ENCODE measurements at places on chromosomes 4 and X.
A peak's percentile ranks its signal among the peaks of the same experiment; 100 is the strongest.

- no peak for DNase-seq
Measured at GRCh38 chr4:154425514-154425913, 66.1 kb downstream of the DCHS2 start.

GRCh38 chr4:119655111-119655837 lies 26.7 kb upstream of the PDE5A start:
- no peak for DNase-seq

DNA sequence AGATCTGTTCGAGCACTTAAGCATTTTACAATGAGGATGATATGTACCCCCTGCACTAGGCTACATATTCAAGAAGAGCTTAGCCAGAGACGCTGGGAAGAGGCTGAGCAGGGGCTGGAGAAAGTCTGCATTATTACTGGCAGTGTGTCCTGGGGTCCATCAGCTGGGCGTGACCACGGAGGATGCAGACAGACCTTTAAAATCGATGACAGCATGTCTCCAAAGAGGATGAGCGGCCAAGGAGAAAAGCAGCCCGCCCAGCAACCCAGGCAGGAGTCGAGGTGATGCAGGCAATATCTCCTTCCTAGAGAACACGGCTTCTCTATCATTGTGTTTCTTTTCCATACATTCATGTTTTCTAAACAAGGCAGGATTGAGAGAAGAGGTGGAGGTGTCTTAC lies 300.7 kb downstream of the USP46 start:
- DNase-seq, result no peak

DNA sequence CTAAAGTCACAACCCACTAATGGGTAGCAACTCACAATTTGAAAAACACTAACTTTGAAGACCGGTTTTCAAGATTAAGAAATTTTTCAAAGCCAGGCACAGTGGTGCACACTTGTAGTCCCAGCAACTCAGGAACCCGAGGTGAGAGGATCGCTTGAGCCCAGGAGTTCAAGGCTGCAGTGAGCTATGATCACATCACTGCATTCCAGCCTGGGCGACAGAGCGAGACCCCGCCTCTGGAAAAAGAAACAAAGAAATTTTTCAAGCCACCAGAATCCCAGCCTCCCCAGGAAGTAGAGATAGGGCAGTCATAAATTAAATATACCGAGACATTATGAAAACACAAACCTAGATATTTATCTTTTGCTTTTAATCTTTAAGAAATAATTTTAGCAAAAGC lies 13.0 kb downstream of the SMARCA1 start:
- DNase-seq, result no peak

- no peak for DNase-seq
Measured at GRCh38 chr4:80407246-80407645, 71.7 kb downstream of the CFAP299 start.

DNA sequence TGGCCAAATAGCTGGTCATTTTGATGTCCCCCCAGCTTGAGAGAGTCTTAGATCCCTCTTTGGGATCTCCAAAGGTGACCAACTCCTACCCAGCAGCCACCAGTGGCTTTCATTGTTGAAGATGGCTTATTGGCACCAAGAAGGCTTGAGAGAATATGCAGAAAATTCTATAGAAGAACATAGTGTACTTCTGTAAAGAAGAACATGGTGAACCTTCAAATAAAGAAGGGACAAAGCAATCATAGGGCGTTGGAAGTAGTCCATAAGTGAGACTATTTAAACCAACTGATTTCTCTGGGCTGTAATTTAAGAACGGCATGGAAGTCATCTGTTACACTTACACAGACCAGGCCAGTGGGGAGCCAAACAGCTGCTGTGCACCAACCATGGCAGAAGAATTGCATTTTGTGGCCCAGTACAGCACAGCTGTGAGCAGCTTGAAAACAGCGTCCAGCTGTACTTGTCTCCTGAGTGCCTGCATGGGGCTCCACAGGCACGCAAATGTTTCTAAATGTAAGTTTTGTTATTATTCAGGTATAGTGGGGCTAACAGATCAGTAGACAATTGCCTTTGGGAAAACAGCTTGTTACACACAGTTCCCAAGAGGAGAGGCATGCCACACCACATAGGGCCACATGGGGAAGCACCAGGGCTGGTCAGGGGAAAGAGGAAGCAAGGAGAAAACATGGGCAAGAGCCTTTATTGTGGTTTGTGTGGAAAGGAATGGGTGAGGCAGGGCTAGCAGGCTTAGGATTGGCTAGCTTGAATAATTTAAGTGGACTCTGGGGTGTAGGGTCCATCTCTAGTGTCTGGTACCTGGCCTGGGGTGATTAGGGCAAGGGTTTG lies 125.0 kb downstream of the ARHGAP6 start:
- no peak for DNase-seq

DNA sequence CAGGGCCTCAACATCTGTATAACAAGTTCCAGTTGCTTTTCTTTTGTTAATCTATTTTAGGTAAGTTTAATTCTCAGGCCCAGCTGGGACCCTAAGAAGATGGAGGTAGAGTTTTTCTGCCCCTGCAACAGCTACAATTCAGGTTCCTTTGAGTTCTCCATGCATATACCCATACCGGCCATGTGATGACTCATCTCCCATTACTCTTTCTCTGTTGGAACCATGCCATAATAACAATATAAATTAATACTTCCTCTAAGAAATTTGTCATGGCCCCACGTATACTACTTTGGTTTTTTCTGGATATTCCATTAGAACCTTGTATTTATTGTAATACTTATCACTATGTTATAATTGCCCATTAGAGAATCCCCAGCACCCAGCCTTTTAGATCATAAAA lies 1.3 kb upstream of the INTU start:
- no peak for DNase-seq

- DNase-seq, result no peak
Measured at GRCh38 chrX:19630776-19631707, 115.7 kb upstream of the MAP3K15 start.

DNA sequence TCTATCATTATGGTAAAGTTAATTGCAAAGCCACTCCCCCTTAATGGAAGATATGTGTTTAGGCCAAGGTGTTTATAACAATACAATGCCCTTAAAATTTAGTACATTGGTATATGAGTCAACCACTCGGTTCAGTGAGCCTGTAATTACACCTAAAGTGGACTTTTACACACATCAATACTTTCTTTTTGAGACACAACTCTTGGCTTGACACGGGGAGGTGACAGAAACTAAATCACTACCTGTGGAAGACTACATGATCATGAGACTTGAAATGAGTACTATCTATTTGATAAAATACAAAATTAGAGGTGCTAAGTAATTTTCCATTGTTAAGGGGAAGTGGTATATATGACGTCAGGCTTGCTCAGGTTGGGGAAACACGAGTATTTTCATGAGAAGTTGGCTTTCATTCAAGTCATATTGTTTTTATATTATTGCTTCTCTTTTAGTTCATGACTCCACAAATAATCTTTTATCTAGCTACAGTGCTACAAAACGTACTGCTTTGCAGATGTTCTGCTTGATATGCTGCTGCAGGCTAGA lies 918.3 kb downstream of the ARAP2 start:
- DNase-seq, result no peak

GRCh38 chrX:18964901-18965300 lies 19.0 kb downstream of the PHKA2 start:
- no peak for DNase-seq

- DNase-seq, result no peak
Measured at GRCh38 chr4:41232856-41233255, 18.5 kb upstream of the APBB2 start.

GRCh38 chrX:68807818-68808217 lies 21.0 kb upstream of the EFNB1 start:
- DNase-seq, result peak; percentile 1

DNA sequence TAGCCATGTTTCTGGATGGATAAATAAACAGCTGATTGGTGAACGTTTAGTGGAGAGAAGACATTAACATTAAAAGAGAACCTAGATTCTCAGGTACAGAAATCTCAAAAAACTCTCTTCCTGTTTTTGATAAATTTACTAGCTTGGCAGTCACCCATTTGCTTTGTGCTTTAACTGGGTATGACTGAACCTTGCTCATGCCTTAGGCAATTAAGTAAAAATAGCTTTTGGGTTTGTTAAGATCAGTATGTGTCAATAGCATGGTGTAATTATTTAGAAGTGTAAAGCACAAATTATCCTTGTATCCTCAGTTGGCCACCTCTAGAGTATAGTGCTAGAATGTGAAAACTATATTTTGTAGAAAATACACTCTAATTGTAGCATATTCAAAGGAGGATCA lies 200.0 kb downstream of the CFAP299 start:
- no peak for DNase-seq

- DNase-seq, result no peak
Measured at GRCh38 chr4:93731456-93731855, 97.1 kb upstream of the ATOH1 start.

DNA sequence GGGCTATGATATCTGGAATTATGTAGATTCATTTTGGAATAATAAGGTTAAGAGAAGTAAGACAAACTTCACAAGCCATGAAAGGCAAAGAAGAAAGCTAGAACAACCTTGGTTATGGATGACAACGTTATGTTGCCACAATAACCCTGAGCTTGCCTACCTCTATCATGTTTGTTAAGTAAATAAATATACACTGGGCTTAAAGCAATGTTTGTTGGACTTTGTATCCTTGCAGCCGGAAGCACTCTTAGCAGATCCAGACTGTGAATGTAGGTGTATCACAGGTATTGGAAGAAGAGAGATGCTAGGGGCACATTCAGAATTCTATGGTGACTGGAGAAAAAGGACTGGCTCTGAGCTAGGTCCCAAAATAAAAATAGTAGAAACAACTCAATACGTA lies 214.4 kb downstream of the HS3ST1 start:
- DNase-seq, result no peak

- DNase-seq, result no peak
Measured at GRCh38 chr4:173537613-173538147, 7.7 kb upstream of the HAND2 start.

GRCh38 chr4:8922481-8922880 lies 50.8 kb upstream of the HMX1 start:
- DNase-seq, result no peak

DNA sequence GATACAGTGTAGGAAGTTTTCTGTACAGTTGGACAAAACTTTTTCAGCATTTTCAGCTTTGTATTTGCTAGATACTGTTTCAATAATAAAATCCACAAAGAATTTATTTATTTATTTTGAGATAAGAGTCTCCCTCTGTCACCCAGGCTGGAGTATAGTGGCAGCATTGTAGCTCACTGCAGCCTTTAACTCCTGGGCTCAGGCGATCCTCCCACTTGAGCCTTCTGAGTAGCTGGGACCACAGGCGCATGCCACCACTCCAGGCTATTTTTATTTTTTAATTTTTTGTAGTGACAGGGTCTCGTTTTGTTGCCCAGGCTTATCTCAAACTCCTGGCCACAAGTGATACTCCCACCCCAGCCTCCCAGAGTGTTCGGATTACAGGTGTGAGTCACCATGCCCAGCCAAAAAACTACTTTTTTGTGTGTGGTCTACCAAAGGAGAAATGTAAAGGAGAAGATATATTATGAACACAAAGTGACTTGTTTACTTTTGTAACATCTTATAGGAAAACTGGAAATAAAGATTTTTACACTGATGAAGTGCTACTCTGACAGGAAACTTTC lies 13.0 kb upstream of the SOWAHD start:
- DNase-seq, result no peak

DNA sequence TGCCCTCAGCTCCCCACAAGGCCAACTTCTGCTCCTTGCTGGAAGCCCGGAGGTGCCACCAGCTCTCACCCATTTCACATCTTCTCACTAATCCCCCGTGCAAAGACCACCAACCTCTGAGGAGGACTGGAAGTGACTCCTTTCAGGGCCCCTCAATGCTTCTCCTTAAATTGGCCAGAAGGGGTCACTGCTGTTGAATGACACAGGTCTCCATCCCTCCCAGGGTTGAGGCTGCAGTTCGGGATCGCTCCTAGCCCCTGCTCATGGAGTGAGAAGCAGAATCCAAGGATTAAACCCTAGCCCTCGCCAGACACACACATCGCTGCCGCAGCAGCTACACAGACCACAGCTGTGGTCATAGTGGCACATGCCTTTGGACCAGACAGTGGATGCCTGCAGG lies 279.5 kb upstream of the TAPT1 start:
- DNase-seq, result no peak

- no peak for DNase-seq
Measured at GRCh38 chr4:139887376-139887802, 221.8 kb downstream of the MGST2 start.

GRCh38 chrX:5965406-5965805 lies 263.3 kb downstream of the NLGN4X start:
- DNase-seq, result no peak

DNA sequence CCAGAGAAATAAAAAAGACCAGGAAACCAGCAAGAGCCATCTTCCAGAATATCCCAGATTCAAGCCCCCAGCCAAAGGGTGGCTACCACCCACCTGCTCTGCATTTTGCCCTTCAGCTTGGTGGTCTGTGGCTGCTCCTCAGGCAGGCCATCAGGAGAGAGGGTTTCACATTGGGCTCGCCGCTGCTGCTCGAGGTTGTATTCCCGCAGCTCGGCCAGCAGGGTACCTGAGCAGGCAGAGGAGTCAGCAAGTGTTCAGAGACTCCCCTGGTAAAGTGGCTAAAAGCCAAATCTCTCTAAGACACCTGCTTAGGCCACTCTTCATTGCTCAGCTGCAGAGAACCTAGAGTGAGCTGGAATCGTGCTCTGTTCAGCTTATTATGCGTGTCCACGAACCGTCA lies 110.8 kb upstream of the HSD17B10 start:
- DNase-seq, result no peak

DNA sequence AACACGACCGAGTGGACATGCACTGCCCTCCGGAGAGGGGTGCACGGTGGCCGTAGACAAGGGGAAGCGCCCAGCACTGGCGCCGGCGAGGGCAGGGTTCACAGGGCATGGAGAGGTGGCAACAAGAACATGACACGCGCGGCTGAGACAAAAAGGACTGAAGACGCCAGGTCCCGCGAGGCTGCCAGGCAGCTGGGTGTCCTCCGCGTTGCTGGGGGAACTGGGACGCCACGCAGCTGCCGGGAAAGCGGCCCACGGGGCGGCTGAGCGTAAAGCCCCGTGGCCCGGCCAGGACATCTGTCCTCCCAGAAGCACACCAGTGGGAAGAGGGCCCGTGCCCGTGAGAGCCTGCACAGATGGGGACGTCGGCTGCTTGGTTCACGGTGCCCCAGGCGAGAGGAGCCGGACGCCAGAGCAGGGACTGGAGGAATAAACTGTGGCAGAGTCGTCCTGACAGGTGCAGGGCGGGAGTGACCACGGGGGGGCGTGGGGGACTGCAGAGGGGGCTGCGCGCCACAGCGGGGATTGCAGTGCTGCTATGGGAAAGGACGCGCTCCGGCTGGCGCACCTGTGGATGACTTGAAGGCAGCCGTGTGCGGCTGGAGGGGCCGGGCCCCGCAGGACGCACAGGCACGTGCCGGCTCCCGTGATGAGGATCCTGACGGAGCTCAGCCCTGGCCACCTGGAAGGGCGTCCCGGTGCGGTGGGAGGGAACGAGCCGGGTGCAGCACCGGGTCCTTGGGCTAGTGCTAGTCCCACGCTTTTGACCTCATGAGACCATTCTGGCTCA lies 32.1 kb upstream of the GTPBP6 start:
- DNase-seq, result no peak

Measured in NCI-H524 treated with DMSO at 0.1 percent for 48 hours (cell line).